ENCODE measurements at places on chromosomes 1 and 21.
A peak's percentile ranks its signal among the peaks of the same experiment; 100 is the strongest.

- peak; percentile 23 for DNase-seq
These were observed 394.0 kb downstream of the NPHP4 start for GRCh38 chr1:5597991-5598823.

- no peak for DNase-seq
These were observed 84.5 kb upstream of the C1orf174 start for GRCh38 chr1:3984586-3984985.

DNA sequence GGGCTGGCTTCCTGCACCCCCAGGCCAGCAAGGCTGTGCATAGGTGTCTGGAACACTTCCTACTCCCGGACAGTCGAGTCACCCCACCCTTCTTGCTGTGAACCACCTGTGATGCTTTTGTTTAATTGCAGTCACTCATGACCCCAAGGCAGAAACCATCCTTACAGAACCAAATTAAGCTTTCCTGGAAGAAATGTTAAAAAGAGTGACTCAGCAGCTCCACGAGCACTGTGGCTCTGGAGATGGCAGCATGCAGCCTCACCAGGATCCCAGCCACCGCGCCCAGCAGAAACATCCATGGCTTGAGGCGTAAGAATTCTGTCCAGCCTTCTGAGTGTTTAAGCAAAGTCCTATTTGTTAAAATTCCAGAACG is 28.8 kb downstream of the SNAP47 start:
- no peak for DNase-seq

DNA sequence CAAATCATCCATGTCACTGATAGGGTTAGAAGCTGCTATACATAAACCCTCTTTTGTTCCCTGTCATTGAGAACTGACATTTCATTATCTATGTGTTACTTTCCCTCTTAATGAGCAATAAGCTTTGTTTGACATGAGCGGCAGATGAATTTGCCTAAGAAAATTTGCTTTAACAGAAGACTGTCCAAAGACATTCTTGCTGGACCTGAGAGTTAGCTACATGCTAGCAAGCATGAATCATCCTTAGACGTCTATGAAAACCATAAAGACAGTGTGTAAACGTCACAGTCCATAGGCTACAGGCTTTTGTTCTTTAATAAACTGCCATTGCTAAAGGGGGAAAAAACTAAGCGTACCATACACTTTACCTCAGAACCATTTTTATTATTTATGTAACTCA is 73.1 kb downstream of the TNFSF4 start:
- no peak for DNase-seq

DNA sequence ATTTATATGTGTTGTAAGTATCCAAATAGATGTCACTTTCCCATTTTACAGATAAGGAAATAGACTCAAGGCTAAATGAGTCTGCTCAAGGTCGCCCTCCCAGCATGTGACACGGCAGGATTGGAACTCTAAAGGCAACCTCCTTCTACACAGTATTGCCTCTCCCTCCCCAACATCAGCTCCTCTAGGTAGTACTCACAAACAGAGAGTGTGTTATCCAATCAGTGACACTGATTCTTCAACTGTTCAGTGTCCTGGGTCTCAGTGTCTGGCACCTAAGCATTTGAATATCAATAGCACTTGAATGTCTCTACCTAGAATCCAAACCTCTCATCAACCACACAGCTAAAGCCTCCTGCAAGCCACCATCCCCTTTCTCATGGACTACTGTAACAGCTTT is 87.1 kb downstream of the DAB1 start:
- no peak for DNase-seq

- DNase-seq: no peak
These were observed 35.7 kb upstream of the SYT6 start for GRCh38 chr1:114189398-114189797.

- DNase-seq: no peak
These were observed 221.7 kb downstream of the NEGR1 start for GRCh38 chr1:72060466-72061245.

- no peak for DNase-seq
These were observed 30.4 kb upstream of the RNF2 start for GRCh38 chr1:185014941-185015340.

- DNase-seq: no peak
These were observed 125.2 kb downstream of the MAGI3 start for GRCh38 chr1:113515498-113515897.

- no peak for DNase-seq
These were observed 52.6 kb upstream of the RC3H1 start for GRCh38 chr1:174074757-174075156.

GRCh38 chr1:222385955-222386354 is 161.9 kb downstream of the HHIPL2 start:
- DNase-seq: no peak

DNA sequence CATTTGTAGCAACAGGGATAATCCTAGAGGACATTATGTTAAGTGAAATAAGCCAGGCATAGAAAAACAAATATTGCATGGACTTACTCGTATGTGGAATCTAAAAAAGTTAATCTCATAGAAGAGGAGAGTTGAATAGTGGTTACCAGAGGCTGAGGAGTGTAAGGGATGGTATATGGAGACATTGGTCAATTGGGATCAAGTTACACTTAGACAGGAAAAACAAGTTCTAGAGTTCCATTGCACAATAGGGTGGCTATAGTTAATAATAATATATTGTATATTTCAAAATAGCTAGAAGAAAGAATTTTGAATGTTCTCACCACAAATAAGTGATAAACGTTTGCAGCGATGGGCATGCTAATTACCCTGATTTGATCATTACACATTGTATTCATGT is 354.6 kb downstream of the SEC16B start:
- no peak for DNase-seq

DNA sequence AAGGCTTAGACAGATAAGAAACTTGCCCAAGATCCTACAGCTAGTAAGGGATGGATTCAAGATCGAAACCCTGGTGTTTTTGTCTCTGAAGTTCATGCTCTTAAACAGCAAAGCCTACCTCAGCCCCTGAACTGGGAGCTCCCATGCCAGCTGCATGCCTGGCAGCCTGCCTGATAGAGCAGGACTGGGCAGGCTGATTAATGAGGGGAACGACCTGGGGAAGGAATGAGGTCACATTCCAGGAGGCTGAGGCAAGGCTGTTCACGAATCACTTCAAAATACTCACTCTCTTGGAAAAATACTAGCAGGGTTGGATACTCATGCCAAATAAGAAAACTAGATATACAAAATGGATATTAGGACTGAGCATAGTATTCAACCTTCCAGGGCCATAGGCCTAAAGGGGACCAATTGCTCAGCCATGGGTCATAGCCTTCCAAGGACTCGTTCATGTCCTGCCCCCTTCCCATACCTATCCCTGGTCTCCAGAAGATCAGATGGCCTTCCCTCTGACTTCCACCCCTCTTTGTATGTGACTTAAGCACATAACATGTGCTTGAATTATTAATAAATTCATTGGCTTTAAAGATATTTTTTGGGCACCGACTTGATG is 15.6 kb upstream of the TACSTD2 start:
- no peak for DNase-seq

GRCh38 chr1:19401535-19401889 is 83.8 kb downstream of the CAPZB start:
- no peak for DNase-seq

GRCh38 chr1:67573311-67573872 is 111.6 kb upstream of the GADD45A start:
- DNase-seq: no peak

GRCh38 chr21:26832546-26832945 is 12.7 kb downstream of the ADAMTS1 start:
- no peak for DNase-seq

DNA sequence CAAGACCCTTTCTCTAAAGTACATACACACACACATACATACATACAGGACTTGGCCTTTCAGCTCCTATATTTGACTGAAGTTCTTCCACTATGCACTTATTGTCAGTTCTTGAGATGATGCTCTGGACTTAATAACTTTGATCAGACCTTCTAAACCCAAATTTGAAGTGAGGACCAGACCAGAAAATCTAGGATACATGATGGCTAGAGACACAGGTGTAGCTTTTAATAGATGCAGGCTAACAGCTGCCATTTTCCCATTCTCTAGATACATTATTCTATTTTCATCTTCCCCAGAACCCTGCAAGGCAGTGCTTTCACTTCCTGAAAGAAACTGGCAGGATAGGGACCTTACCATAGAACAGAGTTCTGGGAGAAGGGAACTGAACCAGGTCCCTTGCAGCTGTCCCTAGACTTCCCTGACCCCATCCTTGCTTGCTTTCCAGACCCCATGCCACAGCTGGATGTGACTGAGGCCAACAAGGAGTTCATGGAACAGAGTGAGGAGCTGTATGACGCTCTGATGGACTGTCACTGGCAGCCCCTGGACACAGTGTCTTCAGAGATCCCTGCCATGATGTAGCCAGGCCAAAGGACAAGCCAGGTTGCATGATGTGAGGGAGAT is 14.9 kb upstream of the RAB42 start:
- no peak for DNase-seq

DNA sequence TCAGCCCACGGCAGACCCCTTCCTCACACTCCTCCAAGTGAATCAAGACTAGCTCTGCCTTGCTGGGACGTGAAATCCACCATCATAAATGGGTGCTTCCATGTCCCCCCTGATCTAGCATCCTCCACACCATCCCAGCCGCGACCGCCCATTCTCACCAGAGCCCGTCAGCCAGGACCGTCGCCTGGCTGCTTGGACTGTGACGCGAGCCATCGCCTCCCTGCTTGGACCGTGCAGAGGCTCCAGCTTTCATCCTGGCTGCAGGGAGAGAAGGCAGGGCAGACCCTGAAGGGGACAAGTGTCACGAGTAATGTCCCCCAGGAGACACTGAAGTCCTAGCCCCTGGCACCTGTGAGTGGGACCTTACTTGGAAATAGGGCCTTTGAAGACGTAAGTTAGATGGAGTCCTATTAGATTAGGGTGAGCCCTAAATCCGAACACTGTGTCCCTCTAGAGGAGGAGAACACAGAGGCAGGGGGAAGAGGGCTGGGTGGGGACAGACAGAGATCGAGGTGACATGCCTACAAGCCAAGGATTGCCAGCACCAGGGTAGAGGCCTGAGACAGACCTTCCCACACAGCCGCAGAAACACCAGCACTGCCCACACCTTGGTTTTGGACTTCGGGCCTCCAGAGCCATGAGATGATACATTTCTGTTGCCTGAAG is 12.8 kb upstream of the PRKCZ start:
- DNase-seq: no peak

DNA sequence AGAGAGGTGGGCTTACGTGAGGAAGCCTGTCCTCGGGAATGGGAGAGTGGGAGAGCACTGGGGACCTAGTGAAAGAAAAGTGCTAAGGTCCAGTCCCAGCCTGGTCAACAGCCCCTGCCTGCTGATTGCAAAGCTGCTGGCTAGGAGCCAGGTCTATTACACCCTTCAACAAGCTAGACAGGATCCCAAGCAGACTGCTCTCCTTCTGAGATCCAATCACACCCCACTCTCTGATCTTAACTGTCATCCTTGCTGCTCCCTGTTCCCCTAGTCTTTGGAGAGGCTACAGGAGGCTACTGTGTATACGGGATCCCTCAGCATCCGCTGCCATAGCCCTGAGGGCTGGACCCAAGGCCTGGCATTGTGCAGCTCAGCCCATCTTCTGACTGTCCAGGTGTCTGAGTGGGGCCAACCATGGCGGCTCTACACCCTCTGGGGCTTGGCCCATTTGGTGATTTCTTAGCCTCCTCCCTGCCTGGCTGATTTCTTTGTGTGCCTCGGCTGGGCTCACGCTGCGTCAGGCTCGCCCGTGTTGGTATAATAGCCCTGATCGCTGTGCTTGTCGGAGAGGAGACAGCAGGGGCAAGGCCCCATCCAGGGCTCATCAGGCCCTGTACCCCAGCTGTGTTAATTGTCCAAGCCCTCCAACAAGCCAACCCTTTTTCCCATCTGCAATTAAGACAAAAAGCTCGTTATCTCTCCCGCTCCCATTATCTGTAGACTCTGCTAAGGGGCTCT is 43.9 kb downstream of the NAV1 start:
- no peak for DNase-seq

DNA sequence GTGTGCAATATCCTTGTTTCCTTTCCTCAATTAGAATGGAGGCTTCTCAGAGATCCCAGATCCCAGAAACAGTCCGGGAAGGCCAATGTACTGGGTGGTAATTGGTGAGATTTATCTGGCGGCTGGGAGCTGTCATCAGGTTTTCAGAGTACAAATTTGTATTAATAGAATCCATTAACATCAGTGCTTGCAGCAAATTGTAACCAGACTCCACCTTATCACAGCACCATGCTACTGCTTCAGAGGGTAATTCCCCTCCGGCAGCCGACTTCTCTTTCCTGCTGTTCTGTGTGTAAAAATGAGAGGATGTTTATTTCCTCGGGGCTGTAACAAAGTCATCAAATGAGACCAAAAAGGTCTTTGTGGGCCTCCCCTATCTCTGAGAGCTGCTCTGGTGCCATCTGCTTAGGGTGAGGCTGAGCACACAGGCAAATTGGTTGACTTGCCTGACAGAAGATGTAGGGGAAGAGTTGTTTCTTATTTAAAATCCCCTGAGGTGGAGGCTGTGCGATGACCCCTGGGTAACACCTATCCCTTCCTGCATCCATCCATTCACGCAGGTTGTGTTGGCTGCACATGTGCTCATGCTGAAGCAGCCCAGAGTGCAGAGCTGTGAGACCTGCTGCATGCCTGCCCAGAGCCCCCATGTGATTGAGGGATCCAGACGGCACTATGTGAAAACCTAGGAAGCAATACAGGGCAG is 19.2 kb downstream of the NFASC start:
- no peak for DNase-seq

- no peak for DNase-seq
These were observed 265.9 kb upstream of the FAM78B start for GRCh38 chr1:166432655-166433054.

DNA sequence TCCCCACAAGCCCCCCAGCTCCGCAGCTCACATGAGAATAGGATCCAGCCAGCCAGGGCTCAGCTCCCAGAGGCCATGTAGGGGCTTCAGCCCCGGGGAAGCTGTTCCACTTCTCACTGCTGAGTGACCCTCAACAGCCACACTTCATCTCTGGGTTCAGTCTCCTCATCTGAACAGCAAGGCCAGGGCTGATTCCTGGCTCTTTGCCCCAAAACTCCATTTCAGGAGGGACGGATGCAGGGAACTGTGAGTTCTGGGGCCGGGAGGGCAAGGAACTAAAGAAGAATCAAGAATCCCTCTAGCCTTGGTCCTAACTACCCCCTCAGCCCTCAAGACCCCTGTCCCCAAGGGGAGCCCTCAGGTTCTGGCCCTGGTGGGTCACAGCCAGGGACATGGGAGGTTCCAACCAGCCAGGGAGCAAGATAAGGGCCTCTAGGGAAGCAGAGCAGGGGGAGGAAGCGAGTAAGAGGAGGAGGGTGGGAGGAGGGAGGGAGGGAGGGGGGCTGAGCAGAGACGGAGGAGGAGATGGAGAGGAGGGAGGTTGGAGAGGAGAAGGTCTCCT is 13.1 kb downstream of the SDC3 start:
- DNase-seq: no peak

DNA sequence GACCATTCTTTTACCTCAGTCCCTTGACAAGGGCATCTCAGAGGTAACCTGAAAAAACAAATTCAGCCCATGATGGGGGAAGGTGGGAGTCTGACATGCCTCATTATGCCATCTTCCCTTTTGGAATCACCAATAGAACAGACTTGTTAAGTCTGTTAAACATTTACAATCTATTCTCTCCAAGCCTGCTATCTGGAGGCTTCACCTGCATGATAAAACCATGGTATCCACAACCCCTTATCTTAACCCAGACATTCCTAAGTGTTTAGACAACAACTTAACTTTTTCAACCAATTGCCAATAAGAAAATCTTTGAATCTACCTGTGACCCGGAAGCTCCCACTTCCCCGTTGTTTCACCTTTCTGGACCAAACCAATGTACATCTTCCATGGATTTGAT is 233.0 kb upstream of the CACYBP start:
- no peak for DNase-seq

GRCh38 chr1:39657923-39658485 is 13.9 kb downstream of the NT5C1A start:
- peak; percentile 63 for DNase-seq

- no peak for DNase-seq
These were observed 26.3 kb downstream of the CAMTA1 start for GRCh38 chr1:6811583-6811982.

All from liver (tissue), 10 donors.